HuH-7.5 (cell line): ENCODE measurements at places on chromosomes 6 and 20.

GRCh38 chr20:43750774-43751166 lies 24.0 kb upstream of the GTSF1L start:
- no peak for DNase-seq

- DNase-seq: peak; percentile 90
Observed at GRCh38 chr20:34129518-34130162, 17.6 kb upstream of the EIF2S2 start.

GRCh38 chr6:142285235-142286087 lies 16.3 kb upstream of the ADGRG6 start:
- DNase-seq: no peak

DNA sequence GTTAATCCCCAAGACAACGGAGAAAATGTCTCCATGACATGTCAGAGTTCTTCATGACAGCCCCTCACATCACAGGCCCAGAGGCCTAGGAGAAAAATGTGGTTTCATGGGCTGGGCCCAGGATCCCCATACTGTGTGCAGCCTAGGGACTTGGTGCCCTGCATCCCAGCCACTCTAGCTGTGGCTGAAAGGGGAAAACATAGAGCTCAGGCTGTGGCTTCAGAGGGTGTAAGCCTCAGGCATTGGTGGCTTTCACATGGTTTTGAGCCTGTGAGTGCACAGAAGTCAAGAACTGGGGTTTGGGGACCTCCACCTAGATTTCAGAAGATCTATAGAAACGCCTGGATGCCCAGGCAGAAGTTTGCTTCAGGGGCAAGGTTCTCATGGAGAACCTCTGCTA lies 122.8 kb downstream of the FHL5 start:
- DNase-seq: no peak

DNA sequence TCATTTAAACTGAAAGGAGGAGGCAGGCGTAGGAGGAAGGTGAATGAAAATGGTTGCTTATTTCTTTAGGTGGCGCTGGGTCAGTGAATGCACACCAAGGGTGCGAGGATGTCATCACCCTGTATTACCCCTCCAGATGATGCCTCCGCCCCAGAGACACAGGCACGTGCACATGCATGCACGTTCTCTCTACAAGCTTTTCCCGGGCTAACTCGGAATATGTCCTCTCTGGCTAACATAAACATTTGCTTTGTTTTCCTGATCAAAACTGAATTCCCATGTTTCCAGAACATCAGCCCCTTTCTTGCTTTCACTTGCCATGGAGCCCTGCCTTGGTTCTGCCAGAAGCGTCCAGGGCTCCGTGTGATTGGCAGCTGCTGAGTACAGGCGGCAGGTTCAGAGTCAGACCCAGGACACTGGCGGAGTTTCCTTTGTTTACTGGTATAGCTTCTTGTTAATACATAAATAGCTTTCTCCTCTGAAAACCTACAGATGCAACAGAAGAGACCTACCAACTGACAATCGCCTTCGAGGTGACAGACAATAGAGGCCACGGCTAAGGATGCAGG lies 131.2 kb upstream of the RPS6KA2 start:
- no peak for DNase-seq

- DNase-seq: no peak
Observed at GRCh38 chr20:25066386-25066785, 8.4 kb upstream of the ACSS1 start.

DNA sequence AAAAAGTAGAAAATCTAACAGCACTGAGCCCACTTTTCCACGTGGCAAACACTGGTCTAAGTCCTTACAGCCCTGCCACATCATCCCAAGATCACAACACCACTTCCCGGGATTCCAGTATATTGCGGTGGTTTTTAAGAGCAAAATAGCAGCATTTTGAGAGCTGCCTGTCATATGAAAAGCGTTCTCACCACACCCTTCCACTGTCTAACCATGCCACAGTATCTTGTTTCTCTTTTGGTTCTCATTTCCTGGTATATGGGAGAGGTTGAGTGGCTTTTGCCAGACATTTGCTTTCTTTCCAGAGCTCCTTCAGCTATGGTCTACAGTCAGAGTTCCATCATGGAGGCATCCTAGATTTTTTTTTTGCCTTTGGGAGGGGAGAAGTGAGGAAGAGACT lies 243.0 kb downstream of the TSHZ2 start:
- no peak for DNase-seq

- DNase-seq: no peak
Observed at GRCh38 chr20:5895626-5896025, 54.7 kb downstream of the TRMT6 start.

DNA sequence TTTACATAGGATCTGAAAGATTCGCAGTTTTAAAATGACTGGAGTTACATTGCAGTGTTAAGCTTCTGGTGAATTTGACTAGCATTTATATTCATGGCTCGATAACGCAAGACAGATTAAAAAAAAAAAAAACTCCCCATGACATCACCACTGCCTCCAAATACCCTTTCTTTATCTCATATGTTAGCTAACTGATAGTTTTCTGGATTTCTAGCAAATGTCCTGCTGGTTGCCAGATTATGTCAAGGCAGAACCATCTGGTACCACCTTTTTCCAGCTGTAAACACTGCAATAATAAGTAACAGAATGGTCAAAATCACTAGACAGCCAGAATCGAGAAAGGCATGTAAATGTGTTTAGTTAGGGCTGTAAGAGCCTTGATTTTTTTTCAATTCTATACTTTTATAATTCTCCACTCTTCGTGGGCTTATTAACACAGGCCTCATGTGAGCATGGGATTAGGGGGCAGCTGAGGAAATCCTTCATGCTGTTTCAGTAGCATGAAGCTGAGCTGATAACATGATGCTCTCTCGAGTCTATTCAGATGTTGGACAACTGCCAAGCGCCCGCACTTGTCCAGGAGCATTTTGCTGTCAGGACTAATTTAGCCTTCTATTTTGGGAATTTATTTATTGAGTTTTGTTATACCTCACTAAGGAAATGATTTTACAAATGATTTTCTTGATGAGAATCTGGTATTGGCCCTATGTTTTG lies 166.0 kb upstream of the SCGN start:
- no peak for DNase-seq

DNA sequence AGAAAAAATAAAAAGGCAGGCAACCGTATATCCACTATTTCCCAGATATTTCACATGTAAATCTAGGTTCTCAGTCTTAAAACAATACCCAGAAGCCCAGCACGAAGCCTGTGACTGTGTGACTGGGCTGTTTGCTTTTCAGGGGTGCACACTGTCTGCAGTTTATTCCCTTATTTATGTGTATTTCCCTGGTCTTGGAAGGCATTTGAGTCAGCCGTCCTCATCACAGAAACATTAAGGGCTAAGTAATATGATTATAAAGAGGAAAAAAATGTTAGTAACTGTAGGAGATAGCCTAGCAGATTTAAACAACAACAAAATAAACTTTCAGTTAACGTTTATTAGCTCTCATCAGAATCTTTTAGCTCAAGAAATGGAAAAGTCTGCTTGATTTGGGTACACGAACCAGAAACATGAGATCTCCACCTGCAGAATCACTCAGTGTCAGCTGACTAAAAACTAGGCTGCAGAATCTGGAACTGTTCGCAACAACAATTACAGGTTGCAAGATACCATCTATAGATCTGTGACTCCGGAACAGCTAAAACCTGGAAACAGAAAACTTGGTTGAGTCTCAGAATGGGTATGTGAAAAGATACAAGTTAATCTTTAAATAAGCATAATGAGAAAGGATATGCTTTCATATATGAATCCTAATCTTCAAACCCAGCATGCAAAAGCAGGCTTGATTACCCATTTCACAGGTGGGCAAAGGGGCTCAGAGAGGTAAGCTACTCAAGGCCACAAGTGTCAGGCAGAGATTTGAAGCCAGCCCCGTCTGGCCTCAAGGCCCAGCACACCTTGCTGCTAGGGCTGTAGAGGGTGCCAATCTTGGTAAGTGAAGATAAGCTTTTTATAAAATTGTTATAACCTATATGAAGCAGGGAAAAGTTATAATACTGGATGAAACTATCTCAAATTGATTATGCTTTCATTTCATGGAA lies 21.1 kb downstream of the GCLC start:
- no peak for DNase-seq

DNA sequence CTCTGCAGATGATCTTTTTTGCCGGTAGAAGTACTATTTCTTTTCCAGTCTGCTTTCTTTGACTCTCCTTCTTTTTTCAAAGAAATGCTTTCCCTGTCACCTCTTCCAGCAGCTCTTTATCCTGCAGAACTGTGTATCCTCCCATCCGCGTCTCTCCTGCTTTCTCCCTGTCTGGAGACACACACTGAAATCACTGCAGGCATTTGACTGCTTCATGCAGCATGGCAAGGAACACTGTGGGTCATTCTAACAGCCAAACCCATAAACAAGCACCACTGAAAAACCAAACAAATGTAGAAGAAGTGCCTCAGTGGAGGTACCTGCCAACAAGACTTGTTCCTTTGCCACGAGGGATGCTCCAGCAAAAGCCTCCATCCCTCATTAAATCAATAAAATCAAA lies 403.7 kb upstream of the CITED2 start:
- DNase-seq: no peak

DNA sequence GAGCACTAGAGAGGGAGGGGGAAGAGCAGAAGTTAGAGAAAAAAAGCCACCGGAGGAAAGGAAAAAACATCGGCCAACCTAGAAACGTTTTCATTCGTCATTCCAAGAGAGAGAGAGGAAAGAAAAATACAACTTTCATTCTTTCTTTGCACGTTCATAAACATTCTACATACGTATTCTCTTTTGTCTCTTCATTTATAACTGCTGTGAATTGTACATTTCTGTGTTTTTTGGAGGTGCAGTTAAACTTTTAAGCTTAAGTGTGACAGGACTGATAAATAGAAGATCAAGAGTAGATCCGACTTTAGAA lies 2.0 kb downstream of the ID4 start:
- no peak for DNase-seq

- DNase-seq: no peak
Observed at GRCh38 chr20:3705491-3705969, 6.9 kb downstream of the SIGLEC1 start.

DNA sequence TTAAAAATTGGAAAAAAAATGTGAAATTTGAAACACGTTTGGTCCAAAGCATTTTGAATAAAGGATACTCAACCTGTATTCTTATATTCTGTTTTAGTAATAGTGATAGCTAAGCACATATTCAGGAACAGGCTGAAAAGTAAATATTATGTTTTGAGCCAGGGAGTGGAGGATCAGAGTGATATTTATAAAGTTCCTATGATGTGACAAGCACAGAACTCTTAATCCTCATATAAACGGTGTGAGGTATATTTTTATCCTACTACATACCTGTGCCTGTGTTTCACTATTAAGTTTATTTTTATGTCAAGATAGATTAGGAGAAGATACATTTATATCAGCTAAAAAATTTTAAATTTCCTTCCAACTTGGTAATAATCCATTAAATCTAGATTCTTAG lies 225.5 kb downstream of the EPHA7 start:
- no peak for DNase-seq

GRCh38 chr6:168640768-168641167 lies 199.8 kb downstream of the SMOC2 start:
- DNase-seq: no peak

GRCh38 chr20:48300529-48300928 lies 515.2 kb upstream of the SULF2 start:
- DNase-seq: no peak

DNA sequence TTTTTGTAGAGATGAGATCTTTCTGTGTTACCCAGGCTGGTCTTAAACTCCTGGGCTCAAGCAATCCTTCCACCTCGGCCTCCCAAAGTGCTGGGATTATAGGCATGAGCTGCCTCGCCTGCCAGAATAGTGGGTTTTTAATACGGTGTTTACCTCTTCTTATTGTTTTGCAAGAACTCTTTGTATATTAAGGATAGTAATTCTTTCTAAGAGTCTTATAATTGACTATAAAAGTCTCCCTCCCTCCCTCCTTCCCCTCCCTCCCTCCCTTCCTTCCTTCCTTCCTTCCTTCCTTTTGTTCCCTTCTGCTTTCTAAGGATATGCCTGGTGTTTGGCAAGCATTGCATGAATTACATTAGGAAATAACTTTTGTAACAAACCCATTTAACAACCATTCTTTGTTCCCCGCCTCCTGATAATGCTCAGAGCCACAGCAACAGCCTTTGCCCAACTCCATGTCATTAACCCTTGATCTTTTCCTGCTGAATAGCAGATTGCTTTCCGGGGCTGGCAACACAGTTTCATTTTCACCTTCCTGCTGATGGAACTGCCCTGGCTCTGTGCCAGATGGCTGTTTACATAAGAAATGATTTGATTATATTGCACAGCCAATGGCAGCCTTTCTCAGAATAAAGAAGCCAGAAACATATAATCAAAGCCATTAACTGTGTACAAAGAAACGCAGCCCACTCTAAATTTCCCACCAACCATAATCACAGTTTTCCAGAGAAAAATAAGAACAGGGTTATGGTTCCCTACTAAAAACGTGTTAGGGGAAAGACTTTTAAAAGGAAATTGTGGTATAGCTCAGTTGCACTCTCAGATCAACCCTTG lies 143.7 kb upstream of the PTPN1 start:
- DNase-seq: peak; percentile 56
